Activated gamma-delta T cell treated with Interleukin-2 at 50 U/mL for 16 hours (primary cell): ENCODE measurements at places on chromosomes 3 and 15.

GRCh38 chr3:50612970-50613846, 1.6 kb upstream of the CISH start:
- no peak for DNase-seq

- no peak for DNase-seq
These were observed 13.6 kb upstream of the CSK start for GRCh38 chr15:74768099-74768770.

GRCh38 chr15:57406062-57406772, 29.9 kb downstream of the CGNL1 start:
- DNase-seq, result no peak

- DNase-seq, result no peak
These were observed 5.6 kb upstream of the DLL4 start for GRCh38 chr15:40923551-40923950.

DNA sequence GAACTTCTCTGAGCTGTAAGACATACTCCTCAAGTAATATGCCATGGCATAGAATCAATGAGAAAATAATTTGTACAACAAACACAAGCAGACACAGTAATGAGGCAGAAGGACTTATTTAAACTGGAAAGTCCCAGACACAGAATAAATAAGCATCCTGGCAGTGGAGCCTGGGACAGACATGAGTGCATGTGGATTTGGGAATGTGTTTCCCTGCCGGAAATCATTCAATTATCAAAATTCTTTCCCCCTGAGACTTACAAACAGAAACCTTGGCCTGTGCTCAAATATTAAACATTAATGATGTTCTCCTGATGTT, 520.1 kb downstream of the ROBO1 start:
- DNase-seq, result no peak

DNA sequence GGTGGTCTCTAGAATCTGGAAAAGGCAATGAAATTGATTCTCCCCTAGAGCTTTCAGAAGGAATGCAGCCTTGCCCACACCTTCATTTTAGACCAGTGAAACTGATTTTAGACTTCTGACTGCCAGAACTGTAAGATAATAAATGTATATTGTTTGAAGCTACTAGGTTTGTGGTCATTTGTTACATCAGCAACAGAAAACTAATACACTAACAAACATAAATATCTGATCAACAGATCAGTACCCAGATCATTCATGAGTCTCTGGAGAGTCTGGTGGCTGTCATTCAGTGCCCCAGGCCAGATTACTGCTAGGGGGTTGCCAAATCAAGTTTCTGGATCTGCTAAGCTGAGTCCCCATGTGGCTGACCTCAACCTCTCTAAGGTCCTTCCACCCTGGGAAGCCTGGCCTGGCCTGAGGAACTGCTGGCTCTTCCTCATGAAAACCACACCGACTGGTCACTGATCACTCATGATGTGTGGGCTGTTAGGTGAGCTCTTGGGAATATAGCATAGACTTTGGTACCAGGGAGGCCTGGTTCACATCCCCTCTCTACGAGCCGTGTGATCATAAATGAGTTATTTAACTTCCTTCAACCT, 11.1 kb upstream of the LACTB start:
- DNase-seq, result no peak

DNA sequence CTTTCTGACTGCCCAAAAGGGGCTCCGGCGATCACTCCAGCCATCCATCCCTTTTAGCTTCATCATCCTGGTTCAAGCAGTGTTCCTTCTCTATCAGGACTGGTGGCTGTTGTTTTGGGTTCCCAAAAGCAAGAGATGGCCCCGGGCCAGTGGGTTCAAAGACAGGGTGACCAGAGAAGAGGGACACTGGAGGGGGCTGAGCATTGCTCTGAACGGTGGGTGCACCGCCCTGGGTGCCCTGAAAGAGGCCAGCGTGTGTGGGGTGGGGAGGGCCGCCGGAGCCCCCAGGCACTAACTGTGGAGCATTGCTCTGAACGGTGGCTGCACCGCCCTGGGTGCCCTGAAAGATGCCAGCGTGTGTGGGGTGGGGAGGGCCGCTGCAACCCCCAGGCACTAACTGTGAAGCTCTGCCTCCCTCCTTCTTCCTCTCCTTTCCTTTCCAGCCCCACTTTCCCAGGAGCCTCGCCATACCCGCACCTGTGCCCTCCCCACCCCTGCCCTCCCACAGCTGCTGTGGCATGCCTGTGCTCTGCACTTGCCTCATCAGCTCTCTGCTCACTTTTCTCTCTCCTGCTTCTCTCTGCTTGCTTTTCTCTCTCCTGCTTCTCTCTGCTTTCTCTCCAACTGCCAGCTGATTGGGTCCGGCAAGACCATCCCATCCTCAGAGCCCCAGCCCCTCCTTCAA, 37.4 kb upstream of the OR4F6 start:
- DNase-seq, result no peak

GRCh38 chr3:127385540-127385870, 97.7 kb upstream of the PRR20G start:
- DNase-seq, result no peak
